Activated naive CD8-positive, alpha-beta T cell treated with anti-CD3 and anti-CD28 coated beads for 36 hours (primary cell): ENCODE measurements at places on chromosomes 3 and 15. TPM values are rescaled to one million over a fixed set of nuclear protein-coding genes. Genes with fewer than 3 reads are reported as not detected.
A peak's percentile ranks its signal among the peaks of the same experiment; 100 is the strongest.

Gene MAGEL2
- total RNA-seq = not detected

Gene C3orf70
- total RNA-seq = 0.06 TPM

Gene SLC2A2
- total RNA-seq = not detected

Gene GOLGA8Q
- 0.82 TPM for total RNA-seq

Gene TXNRD3
- total RNA-seq = 3.8 TPM

Gene PLSCR5
- total RNA-seq = not detected

Gene TTLL13
- total RNA-seq = 0.54 TPM

DNA sequence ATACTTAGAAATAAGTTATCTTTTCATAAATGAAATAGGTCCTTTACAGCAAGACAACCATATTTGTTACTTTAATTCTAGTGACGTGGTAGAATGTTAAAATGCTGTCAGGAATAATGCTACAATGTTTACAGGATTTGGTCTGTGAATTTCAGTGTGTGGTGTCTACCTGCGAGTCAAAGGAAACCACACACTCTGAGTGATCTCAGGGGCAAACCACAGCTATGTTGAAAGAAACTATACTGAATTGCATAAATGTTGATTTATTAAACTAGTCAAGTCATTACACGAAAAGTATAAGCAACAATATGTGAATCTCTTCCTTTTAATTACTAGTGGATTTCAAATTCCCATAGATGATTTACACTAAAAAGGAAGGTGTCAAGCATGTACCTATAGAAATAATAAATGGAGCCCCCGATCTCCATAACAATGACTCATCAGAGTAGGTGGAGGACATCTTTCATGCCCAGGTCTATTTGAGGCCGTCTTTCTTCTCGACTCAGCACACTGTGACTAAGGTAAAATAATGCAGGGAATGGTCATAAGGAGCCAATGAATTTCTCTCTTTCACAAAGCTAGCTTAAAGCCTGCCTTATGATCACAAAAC lies 463.0 kb downstream of the ERC2 start:
- DNase-seq = no peak

- DNase-seq = no peak
Observed at GRCh38 chr3:120909602-120909878, 1.5 kb downstream of the STXBP5L start.

DNA sequence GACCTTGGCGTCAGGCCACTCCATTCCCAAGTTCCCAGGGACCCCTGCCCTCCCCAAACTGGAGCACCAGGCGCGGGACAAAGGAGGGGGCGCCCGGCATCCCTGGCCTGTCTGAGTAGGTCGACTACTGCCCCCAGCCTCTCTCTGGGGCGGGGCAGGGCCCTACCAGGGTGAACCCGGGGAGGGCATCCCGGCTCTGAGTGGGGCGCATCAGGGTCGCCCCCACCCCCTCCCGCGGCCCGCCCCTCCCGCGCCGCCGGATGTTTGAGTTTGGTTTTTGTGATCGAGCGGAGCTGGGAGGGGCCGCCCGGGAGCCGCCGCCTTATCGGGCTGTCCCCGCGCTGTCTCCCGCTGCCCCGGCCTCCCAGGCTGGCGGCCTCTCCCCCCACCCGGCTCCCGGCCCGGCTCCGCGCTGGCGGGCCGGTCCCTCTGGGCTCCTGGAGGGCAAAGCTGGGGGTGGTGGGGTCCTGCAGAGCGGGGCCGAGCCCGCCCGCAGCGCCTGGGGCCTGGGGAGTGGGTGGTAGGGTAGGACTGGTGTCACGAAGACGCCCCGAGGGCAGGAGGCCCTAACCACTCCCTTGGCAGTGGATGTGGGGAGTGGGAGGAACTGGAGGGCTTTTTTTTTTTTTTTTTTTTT lies 47.2 kb upstream of the SMAD6 start:
- DNase-seq = peak; percentile 35

DNA sequence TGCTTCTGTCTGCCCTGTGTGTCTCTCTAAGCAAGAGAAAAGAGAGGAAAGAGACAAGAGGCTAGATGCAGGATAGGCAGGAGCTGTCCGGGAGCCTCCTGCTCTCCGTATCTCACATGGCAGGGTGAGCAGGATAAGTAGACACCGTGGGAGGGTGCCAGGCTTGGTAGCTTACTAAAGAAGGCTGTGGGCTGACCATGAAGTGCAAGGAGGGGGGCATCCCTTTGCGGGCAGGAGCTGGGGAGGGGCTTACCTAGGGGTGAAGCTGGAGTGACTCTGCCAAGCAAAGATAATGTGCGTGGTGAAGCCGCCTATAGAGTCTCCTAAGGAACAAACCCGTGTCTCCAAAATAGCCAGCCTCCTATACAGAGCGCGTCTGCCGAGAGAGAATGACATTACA lies 33.7 kb upstream of the TMC3 start:
- no peak for DNase-seq

GRCh38 chr3:52596658-52597265 lies 60.4 kb downstream of the UQCC5 start:
- no peak for DNase-seq
